Stimulated activated CD4-positive, alpha-beta T cell treated with anti-CD3 and anti-CD28 coated beads, TNF-alpha, amount 100 ng/mL, for 48 hours (primary cell): ENCODE measurements at places on chromosomes 13 and 19.

- no peak for DNase-seq
These were observed 6.8 kb downstream of the BICRA start for GRCh38 chr19:47615714-47616113.

DNA sequence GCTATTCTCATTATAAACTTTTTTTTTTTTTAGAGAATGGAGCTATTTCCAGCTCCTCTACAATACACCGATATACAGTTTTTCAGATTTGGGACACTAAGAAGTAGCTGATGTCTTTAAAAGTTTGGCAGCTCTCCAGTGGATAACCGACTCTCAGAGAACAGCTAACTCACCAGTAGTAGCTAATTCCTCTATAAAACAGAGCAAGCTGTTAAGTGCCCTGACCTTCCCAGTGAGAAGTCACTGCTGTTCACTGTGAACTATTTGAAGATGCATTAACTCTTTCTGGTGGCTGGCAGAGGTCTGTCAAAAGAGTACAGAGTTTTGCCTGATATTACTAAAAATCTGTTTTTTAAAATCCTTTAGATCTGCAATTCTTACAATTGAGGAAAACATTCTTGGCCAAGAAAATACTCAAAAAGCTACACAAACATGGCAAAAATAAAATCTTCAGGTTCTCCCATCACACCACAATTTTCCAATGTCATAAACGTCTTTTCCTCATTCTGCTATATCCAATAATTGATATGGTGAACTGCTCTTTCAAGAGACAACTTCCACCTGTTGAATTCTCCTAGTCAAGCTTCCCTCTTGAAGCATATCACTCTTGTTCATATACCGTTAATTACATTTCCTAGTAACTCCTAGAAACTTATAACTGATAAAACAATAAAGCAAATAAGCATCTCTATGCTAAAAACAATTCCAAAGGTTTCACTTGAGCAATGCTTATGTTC lies 44.2 kb downstream of the TBC1D4 start:
- DNase-seq = no peak

GRCh38 chr19:28710278-28710677 lies 502.7 kb downstream of the UQCRFS1 start:
- DNase-seq = no peak

- no peak for DNase-seq
These were observed 27.5 kb downstream of the CERS1 start for GRCh38 chr19:18868380-18869022.

DNA sequence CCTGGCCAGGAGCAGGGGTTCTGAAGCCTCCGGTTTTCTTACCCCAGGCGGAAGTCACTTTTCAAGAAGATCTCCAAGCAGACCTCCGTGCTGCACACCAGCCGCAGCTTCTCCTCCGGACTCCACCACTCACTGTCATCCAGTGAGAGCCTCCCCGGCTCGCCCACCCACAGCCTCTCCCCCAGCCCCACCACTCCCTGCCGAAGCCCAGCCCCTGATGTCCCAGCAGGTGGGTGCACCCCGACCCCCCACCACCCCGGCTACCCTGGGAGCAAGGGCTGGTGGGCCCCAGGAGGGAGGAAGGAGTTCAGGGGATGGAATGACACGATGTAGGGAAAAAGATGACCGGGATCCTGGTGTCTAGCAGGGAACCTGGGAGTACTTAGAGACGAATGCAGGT lies 5.6 kb upstream of the PIK3R2 start:
- no peak for DNase-seq

GRCh38 chr13:69857183-69857821 lies 250.3 kb upstream of the ATXN8OS start:
- DNase-seq = no peak

DNA sequence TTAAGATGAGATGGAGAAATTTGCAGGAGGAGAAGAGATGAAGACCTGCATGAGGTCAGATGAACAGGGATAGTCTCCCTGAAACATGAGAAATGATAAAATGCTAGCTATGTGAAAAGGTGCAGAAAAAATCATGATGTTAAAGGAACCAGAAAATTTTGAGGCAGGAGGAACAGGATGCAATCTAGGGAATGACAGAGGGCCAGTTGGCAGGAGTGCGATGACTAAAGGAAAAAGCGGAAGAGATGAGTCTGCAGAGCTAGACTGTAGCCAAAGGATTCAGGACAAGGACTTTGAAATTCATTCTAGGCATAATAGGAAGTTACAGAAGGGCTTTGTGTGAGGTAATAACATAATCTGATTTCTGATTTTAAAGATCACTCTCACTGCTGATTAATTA lies 77.9 kb downstream of the TRPC4 start:
- DNase-seq = no peak

DNA sequence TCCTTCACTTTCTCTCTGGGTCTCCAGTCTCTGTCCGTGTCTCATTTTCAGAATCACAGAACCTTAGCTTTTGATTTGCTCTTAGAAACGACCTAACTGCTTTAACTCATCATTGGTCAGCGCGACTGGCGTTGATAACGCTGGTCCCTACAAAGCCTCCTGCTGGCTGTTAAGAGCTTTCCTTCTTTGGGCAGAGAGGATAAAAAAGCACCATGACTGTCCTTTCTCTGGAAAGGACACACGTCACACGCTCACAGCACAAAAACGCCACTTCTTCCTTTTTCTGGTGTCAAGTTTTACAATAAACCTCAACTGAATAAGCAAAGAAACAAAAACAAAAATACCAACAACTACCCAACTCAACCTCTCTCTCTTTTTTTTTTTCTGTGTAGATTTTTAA lies 1.7 kb upstream of the KLK12 start:
- DNase-seq = no peak

DNA sequence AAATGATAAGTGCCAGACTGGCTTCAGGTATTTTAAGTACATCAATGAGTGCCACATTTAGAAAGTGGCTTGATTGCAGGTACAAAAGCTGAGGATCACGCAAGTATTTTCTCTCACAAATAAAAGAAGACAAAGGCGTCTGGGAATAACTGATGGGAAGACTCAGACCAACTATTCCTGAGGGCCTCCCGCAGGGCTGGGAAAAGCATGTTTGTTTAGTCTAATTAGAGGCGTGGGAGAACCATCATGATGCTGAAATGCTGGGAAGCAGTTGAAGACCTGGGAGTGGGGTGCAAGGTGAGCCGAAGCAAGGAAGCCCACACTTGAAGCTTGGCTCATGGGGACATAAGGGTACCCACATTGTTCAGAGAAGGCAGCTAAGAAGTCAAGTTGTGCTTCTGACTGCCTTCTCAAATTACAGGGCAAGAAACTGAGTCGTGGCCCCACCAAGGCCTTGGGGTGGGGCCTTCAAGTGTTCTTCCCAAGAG lies 536.0 kb downstream of the MYO16 start:
- DNase-seq = no peak

GRCh38 chr19:51541458-51542357 lies 10.2 kb upstream of the SIGLEC6 start:
- DNase-seq = no peak

DNA sequence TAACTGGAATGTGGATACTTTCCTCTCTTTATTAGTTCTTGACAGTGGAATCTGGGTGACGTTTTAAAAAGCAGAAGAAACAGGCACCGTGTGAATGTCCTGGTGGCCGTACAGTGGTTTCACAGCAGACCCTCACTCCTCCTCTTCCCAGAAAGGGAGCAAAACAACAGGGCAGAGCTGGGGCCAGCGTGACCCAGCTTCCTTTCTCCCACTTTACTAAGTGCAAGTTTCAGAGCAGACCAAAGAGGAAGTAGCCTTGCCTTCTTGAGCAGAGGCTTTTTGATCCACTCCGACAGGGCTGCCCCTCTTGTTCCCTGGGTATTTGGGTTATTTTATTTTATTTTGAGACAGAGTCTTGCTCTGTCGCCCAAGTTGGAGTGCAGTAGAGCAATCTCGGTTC lies 19.6 kb upstream of the C19orf33 start:
- no peak for DNase-seq

DNA sequence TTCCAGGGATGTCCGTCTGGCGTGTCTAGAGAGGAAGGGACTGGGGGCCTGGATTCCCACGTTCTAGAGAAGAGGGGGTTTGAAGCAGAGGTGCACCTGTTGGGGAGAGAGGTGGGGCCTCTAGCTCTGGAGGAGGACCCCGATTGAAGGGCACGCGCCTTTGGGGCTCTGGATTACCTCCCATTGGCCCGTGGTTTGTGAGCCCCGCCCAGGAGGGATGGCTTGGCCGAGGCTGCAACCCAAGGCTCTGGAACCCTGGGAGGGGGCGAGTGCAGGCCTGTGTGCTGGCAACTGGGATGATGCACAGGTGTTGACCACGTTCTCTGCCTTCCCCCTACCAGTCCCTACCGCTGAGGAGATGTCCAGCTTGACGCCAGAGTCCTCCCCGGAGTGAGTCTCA lies 20.2 kb downstream of the TMEM150B start:
- no peak for DNase-seq

- no peak for DNase-seq
These were observed 3.2 kb upstream of the ZNF850 start for GRCh38 chr19:36775768-36776167.

GRCh38 chr19:595326-596262 lies 5.9 kb downstream of the HCN2 start:
- no peak for DNase-seq

- no peak for DNase-seq
These were observed 49.2 kb upstream of the RGCC start for GRCh38 chr13:41408121-41408520.

DNA sequence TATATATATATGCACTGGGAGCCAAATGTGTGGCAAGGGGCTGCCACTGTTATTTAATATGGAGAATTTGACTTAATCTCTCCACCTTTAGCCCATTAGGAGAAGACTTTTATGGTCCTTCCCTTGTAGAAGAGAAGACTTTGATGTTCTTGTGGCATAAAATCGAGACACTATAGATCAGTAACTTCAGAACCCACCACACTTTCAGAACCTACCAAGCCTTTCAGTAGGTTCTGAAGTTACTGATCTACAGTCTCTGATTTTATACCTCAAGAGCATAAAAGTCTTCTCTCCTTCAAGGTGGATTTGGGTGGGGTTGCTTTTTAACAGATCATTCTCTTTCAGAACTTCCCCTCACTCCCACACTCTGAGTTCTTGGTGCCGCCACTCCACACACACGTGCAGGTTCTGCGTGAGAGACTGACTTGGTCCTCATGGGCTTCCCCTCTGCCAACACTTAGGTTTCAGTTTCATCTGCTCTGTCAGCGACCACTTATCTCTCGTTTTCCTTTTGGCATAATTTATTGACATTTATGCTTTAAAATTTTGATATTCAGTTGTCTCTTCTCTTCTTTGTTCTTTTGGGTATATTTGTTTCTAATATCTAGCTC lies 213.4 kb upstream of the PCDH17 start:
- DNase-seq = no peak

- DNase-seq = no peak
These were observed 66.6 kb downstream of the COL4A1 start for GRCh38 chr13:110240352-110240751.

DNA sequence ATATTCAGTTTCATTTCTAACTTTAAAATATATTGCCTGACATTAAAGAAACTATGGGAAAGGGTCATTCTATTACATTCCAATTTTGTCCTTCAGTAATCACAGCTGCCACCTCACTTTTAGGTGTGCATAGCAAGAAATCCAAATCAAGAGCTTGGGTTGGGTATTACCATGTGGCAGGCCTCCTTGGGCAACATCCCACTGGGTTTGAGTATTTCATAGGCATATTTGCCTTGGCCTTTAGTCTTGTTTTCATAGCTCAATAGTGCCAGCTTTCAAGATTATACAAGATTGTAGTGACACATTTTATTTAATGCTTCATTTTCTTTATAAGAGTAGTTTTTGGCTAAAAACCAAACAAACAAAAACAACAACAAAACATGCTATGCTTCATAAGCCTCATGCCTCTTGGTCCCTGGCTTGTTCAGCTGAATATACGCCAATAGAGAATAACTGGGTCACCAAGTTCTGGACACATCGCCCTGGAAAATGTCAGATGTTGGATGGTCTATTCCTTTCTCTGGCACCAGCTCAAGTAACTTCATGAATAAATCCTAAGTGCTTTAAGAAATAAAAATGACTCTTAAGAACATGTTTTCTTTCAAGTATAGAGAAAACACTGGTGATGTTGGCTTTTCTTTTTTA lies 167.4 kb upstream of the STARD13 start:
- no peak for DNase-seq

DNA sequence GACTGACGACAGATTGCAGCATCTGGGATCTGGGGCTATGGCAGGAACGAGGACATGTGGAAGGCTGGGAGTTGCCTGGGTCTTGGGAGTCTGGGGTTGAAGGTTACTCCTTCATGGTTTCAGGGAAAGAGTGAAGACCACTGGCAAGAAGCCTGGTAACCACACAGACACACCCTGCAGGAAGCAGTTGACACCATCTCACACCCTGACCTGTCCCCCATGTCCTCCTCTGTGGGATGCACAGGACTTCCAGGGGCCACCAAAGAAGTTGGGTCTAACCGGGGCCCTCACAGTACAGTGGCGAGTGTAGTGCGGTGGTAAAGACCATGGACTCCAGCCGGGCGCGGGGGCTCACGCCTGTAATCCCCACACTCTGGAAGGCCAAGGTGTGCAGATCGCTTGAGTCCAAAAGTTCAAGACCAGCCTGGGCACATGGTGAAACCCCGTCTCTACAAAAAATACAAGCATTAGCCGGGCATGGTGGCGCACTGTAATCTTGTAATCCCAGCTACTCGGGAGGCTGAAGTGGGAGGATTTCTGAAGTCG lies 10.6 kb upstream of the FFAR2 start:
- DNase-seq = no peak

DNA sequence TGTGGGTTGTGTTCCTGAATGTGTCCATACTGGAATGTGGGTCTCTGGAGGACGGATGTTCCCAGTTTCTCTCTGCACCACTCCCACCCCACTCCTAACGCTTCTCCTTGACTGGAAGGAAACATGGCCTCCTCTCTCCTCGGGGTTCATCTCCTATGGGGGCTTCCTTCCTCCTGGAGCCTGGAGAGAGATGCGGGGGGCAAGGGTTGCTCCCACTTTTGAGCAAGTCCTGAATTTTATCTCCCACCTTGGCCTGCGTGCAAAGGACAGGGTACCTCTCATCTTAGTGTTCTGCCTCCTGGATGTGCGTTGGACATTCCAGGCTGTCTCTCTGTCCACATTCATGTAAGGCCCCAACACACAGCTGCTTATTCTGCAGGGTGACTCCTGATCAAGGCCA lies 52.5 kb upstream of the UQCRFS1 start:
- no peak for DNase-seq
